ENCODE measurements at places on chromosomes 6 and 20.

DNA sequence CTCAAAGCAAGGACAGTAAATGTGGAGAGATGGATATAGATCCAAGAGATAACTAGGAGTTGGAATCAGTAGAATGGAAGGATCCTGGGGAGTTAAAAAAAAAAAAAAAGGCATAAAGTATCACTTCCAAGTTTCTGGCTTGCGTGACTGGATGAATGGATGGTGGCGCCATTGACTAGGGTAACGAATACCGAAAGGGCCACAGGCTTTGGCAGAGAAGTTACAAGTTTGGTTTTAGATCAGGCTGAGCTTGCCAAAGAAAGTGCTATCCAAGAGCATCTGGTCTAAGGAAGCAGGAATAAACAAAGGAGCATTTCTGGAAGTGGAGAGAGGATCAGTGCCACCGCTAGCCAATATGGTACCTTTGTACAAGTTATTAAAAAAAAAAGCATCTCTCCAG is 17.5 kb downstream of the L3MBTL1 start:
- no peak for DNase-seq

- no peak for DNase-seq
Measured at GRCh38 chr20:24773751-24774201, 175.3 kb upstream of the CST7 start.

DNA sequence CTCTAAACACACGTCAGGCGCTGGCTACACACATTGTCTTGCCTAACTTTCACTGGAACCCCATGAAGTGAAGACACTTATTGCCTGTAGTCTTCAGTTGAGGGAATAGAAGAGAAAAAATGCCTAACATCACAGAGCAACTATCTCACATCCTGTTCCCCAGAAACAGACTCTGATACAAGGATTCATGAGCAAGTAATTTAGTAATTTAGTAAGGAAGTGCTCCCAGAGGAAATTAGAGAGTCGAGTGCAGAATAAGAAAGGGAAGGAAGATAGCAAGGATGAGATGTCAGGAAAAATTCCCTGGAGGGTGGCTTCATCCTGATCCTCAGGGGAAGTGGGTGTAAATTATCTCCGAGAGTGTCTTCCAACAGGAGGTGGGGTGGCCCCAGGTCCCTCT is 104.0 kb downstream of the FOXA2 start:
- no peak for DNase-seq

- no peak for DNase-seq
Measured at GRCh38 chr6:155212616-155213380, 51.0 kb upstream of the CLDN20 start.

DNA sequence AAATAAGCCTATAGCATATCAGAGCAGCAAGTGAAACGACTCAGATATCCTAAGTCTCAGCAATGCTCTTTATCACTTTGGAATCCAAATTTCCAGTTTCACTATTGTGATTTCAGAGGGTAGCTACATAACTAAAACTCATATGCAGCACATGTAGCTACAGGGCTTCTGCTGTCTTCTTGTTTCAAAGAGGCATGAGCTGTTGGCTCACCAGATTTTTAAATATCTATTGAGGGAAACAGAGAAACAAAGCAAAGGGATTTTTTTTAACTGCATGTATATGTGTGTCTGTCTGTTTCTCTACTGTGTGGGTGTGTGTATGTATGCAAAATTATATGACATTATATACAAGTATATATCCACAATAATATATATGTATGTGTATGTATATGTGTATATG is 258.4 kb downstream of the HDGFL1 start:
- no peak for DNase-seq

DNA sequence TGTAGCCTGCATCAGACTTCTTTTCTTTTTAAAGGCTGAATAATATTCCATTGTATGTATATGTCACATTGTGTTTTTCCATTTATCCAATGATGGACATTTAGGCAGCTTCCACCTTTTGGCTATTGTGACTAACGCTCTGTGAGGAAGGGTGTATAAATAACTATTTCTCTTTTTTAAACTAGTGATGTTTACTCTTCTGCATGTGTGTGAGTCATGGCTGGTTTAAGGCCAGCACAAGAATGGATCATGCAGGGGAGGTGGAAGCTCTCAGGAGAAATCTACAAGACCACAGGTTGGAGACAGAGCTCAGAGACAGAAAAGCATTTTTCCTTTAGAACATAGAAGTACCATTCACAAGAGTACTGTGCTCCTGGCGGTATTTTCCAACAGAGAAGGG is 307.2 kb downstream of the SOX4 start:
- no peak for DNase-seq

DNA sequence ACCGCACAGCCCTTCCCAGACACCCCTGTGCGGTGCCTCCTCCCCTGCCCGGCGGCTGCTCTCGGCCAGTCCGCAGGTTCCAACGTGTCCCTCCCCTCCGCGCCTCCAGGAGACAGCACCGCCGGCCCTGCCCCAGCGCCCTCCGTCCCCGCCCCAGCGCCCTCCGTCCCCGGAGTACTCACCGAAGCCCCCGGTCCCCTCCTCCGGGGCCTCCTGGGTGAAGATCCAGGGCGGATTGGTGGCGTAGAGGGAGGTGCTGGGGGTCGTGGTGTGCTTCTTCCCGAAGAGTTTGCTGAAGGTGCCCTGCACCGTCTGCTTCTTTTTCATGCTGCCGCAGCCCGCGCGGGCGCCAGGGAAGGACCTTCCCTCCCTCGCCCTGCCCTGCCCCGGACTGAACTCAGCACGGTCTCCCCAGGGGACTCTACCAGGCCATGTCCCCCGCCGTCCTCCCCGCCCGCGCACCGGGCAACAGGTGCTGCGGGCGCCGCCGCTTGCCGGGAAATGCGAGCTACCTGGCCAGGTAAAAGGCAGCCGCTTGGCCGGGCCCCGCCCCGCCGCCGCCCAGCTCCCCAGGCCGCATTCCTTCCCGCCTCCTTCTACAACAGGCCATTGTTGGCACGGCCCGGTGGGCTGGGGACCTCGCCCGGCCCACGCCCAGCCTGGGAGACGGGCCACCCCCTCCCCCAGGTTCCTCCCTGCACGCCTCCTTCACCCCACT is at the start of gene C6orf132:
Gene C6orf132 (minus strand): TSS at position 503 of the 718 bp plus-strand sequence. CDS start 176 bp downstream, at position 327.
- no peak for DNase-seq

- DNase-seq: no peak
Measured at GRCh38 chr6:85669735-85670194, 27.1 kb upstream of the SYNCRIP start.

- DNase-seq: no peak
Measured at GRCh38 chr6:127342296-127342945, 988 bp downstream of the ECHDC1 start.

GRCh38 chr20:63941282-63942081 is 14.7 kb downstream of the UCKL1 start:
- no peak for DNase-seq

DNA sequence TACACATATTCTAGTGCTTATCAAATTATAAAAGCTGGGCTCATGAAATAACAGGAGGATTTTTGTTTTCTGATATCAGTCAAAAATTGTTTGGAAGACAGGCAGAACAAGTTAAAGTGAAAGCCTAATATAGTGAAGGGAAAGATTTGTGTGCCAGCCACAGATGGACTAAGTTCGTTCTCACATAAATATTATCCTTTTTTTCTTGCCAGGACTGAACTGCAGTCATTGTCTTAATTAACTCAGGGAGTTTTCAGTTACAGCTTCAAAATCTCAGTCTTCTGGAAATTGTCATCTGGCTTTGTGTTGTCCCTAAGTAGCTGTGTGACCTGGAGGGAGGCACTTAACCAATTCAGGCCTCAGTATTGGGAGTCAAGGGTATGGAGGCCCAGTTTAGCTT is 40.7 kb downstream of the PLCB4 start:
- no peak for DNase-seq

- no peak for DNase-seq
Measured at GRCh38 chr20:49320460-49320859, 42.6 kb upstream of the ZNFX1 start.

- DNase-seq: no peak
Measured at GRCh38 chr6:89410231-89410761, 1.8 kb downstream of the RRAGD start.

- DNase-seq: no peak
Measured at GRCh38 chr20:16747291-16747811, 807 bp upstream of the OTOR start.

DNA sequence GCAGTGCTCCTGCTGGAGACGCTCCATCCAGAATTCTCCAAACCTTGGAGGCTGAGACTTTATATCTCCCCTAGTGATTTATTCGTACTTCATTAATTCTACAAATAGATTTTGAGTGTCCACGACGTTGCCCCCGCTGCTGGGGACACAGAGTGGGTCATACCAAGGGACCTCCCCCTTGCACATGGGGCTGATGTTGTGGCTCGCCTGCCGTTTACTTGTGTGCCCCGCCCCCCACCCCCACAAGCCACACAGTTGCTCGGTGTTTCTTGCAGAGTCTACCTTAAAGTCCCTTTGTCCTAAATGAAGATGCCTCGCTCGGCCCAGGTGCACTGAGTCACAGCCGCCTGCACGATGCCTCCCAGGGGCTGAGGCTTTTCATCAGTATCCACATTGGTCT is 20.3 kb upstream of the SMOC2 start:
- no peak for DNase-seq

- no peak for DNase-seq
Measured at GRCh38 chr20:54194724-54195438, 13.0 kb upstream of the PFDN4 start.

- DNase-seq: no peak
Measured at GRCh38 chr6:14597090-14597489, 479.5 kb downstream of the CD83 start.

GRCh38 chr6:136089876-136090275 is 160.2 kb downstream of the MTFR2 start:
- no peak for DNase-seq

DNA sequence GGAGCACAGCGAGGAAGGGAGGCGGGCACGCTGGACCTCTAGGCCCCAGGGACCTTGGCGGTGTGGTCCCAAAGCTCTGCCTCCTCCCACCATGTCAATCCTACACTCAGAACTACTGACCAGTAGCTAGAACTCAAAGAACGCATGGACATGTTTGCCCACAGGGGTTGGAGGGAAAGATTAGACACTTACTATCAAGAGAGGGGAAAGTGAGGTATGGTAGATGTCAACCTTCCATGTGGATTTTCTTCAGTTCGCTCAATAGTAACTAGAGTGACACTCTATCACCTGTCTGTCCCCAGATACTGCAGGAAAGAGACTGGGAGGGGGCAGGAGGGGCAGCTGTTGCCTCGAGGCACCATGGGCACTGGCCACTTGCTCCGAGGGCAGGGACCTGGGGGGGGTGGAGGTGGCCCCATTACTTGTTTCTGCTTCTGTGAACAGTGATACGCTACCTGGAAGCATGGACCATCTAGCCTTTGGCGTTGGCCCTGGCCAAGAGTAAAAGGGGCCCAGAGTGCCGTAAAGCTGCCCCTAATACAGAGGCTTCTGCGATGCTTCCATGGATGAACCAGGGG is 912 bp upstream of the DIDO1 start:
- no peak for DNase-seq

GRCh38 chr20:52305024-52305645 is 113.6 kb upstream of the ZFP64 start:
- DNase-seq: no peak

DNA sequence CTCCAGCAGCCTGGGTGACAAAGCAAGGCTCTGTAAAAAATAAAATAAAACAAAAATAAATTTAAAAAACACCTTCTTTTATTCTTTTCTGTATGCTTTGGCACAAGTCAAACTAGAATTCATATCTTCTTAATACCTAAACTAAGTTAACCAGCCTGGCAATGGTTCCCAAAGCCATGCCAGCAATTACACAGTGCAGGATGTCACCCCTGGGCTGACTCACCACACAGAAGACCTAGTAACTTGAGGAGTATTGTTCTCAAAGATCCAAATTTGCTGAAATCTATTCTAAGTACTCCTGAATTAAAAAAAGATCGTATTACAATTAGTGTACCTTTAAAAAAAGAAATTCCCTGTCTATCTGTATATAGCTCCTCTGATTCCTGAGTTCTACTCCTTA is 162.7 kb upstream of the SGK1 start:
- no peak for DNase-seq

DNA sequence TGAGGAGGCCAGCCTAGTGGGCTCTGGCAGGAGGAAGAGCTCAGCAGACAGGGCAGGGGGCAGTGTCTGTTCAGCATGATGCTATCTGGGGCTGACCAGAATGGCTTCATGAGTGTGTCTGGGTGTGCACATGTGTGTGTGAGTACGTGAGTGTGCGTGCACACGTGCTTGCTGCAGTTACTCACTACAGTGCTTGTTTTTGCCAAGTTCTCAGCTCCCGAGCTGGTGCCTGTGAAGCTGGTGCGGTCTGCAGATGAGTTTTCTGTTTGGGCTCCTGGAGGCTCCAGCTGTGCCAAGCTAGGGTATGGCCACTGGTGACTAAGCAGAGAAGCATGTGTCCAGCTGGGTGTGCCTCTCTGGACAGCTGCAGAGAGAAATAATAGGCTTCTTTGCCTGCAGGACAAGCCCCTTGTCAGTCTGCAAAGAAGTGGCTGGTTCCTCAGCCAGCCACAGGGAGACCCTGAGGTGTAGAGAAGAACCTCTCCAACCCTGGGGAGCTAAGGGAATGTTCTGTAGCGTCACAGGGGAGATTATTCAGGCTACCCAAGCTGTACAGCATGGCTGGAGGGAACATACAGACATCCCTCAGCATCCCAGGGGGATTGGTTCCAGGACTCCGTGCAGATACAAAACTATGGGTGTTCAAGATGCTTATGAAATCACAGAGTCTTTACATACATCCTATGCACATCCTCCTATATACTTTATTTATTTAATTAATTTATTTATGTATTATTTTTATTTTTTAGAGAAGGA is 40.2 kb upstream of the FAM50B start:
- DNase-seq: no peak

- DNase-seq: no peak
Measured at GRCh38 chr6:137958811-137959565, 91.9 kb downstream of the TNFAIP3 start.

DNA sequence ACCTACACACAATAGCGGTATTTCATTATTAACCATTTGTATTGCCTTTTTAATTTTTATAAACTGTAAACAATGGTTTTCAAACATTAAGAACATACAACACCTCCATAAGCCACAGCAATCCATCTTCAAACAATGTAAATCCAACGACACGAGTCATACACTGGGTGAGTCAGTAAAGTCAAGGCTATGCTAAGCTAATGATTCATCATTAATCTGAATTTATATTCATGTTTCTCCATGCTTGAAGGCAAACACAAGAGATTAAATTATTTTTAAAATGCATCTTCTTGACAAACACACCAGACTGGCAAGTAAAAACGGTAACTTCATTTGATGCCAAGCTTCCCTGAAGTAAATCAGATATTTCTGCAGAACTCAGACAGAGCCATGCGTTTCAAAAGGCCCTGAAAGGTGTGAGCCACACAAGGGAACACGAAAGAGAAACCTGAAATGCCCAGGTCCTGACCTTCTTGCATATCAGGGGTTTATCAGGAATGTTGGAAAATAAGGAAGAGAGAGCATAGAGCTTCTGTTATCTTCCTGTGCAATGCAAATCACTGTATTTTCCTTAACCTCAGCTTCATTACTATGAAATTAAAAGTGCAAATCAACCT is 162.5 kb downstream of the ALDH8A1 start:
- DNase-seq: no peak

GRCh38 chr6:121557146-121557940 is 121.9 kb downstream of the GJA1 start:
- DNase-seq: no peak

GRCh38 chr6:117917176-117917575 is 10.1 kb downstream of the SLC35F1 start:
- DNase-seq: no peak

Measured in activated CD4-positive, alpha-beta T cell treated with anti-CD3 and anti-CD28 coated beads, Interleukin-2, amount 50 U/mL, for 24 hours (primary cell).